Fibroblast of villous mesenchyme (primary cell): ENCODE measurements at places on chromosomes 5 and 9. TPM values are rescaled to one million over a fixed set of nuclear protein-coding genes. Genes with fewer than 3 reads are reported as not detected.

Gene PTCD2
- total RNA-seq = 7.7 and 11.7 TPM in 2 replicates

Gene SLC34A1
- total RNA-seq = not detected in 2 replicates

Gene ARHGEF28
- total RNA-seq = 34.1 and 40.2 TPM in 2 replicates

Gene TAL2
- not detected in 2 replicates for total RNA-seq
